ENCODE measurements at places on chromosomes 2 and 18.
A peak's percentile ranks its signal among the peaks of the same experiment; 100 is the strongest.

- DNase-seq = no peak
These were observed 52.1 kb upstream of the ACAA2 start for GRCh38 chr18:49865401-49865800.

GRCh38 chr18:56508370-56509036 lies 129.9 kb downstream of the TXNL1 start:
- no peak for DNase-seq

DNA sequence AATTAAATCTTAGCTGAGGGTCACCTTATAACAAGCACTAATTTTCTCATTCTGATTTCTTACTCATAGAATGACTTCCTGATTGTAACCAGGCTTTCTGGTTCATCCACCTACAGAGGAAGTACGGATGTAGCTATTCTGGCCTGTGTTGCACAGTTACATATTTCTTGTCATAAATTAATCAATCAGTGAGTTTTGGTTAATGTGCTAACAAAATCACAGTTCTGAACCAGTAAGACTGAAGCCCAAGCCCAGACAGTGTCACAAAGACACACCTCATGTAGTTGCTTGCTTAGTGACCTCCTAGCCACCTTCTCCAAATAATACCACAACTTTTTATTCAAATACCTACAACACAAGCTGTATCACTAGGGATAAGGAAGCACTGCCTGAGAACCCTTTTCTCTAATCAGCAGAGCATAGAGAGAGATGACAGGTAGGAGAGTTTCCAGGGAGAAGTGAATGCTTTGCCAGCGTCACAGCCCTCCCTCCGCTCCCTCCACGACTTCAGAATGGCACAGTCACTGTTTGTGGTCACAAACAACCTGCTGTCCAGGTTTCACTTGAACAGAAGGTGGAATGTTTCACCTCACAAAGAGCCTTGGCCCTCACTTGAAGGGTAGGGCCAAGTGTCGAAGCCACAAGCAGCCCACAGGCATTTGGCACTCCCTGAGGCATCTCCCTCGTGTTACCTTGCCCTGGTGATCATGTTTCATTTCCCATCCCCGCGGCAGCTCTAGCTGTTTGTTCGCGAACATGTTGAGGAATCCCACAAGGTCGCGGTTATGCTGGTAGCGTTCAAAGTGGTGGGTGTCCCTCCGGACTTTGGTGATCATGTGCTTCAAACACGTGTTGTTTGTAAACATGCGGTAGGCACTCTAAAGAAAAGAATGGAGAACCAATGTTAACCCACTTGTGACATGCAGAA lies 120.8 kb upstream of the STK17B start:
- no peak for DNase-seq

- DNase-seq = peak; percentile 74
These were observed 24.9 kb downstream of the GLI2 start for GRCh38 chr2:120760446-120761135.

GRCh38 chr2:27689424-27689823 lies 25.7 kb downstream of the SLC4A1AP start:
- DNase-seq = no peak

- no peak for DNase-seq
These were observed 250.8 kb downstream of the LRRTM1 start for GRCh38 chr2:80053522-80054345.

- DNase-seq = no peak
These were observed 6.3 kb downstream of the B3GNT2 start for GRCh38 chr2:62202019-62202722.

DNA sequence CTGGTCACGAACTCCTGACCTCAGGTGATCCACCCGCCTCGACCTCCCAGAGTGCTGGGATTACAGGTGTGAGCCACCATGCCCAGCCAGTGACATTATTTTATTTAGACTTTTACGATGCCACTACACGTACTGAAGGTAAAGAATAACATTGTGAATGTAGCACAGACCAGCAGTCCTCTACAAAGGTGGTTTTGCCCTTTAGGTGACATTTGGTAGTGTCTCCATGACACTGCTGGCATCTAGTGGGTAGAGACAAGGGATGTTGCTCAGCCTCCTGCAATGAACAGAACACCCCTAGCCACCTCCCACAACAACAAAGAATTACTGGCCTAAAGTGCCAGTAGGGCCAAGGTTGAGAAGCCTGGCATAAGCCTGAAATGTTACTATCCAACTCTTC lies 69.5 kb downstream of the MYOM1 start:
- no peak for DNase-seq

DNA sequence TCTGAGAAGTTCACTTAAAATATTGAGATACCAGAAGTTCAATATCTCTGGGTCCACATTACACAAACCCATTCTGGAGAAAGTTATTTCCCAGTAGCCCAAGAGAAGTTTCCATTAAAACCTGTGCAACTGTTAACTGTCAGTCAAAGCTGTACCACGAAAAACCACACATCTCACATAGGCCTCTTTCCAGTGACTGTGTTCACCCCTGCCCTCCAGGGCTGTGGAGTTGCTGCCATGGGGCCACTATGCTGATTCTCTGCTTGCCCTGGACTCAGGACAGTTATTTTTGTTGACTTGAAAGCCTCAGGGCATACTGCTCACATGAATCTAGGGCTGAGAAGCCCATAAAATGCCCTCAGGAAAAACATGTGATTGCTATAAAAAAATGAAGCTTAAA lies 153.8 kb downstream of the PIEZO2 start:
- no peak for DNase-seq

DNA sequence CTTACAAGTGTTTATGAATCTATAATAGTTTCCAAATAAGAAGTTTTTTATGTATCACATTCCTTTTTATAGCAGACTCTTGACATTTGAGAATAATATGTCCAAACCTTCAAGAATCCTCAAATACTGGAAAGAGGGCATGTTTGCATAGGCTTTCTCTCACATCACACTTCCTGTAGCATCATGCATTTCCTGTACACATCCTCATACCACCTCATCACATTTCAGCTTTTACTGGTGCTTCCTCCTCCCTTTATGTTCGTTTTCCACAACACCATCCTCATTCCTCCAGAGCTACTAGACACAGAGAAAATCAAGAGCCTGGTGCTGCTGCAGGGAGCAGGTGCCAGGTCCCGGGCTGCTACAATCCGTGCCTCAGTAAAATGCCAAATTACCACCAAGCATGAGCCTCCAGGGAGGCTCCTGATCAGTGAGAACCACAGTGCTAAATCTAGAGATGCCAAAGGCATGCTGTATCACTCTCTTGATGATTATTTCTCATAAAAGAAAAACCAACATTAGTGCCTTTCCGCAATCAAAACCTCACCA lies 137.7 kb upstream of the CYP1B1 start:
- no peak for DNase-seq

DNA sequence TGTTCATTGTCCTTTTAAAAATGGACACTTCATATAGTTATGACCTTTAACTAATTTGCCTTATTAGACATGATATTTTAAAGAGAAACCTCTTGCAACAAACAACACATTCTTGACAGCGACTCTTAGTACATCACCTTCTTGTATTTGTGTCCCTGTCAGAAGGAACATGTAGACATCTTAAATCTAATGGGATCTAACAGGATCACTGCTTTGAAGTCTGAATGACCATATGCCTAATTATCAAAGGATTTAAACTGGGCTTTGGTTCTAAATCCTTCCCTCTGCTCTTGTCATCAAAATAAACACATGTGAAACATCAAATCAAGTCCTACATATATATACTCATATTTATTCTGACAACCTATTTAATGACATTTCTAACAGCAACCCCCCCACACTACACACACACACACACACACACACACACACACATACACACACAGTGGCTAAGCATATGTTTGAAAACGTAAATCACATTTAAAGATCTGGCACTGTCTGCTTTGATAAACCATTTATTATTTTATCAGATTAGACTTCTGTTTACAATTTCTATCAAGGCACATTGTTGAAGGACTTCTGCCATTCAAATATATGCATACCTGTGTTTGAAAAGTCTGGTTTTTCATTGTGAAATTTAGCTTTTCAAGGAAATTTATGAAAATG lies 4.2 kb downstream of the GALNT13 start:
- no peak for DNase-seq

DNA sequence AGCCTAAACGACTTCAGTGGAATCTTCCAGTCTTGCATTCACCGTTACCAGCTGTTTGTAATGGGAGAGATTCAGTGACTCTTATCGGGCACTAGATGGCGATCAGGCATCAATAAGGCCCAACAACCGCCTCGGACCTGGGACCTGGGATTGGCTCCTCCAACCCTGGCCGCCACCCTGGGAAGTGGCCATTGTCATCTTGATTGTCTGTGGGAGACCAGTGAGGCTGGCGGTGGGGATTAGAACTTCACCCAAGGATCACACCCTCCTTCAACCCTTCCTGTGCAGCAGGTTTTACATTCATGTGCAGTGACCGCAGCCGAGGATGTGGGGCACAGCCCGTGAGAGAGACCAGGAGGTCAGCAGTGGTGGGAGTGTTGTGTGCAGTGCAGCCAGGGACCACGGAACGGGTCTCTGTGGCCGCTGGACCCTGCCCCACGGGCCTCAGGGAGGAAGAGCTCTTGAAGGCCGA lies 85.3 kb downstream of the SPP2 start:
- DNase-seq = peak; percentile 54

DNA sequence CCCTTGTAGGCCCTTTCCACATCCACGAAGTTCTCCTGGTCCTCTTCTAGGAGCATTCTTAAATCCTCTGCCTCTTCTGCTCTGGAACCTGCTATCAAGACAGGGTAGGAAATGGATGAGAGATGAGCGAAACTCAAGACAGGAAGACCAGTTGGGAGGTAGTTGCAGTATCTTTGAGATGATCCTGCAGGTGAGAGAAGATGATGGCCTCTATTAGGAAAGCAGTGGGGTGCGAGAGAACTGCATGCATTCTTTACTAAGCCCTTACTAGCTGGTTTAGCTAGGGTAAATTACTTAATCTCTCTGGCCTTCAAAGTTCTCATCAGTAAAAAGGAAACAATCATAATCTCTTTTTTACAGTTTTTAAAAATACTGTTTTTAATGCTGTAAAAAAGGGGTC lies 47.0 kb downstream of the VSNL1 start:
- no peak for DNase-seq

DNA sequence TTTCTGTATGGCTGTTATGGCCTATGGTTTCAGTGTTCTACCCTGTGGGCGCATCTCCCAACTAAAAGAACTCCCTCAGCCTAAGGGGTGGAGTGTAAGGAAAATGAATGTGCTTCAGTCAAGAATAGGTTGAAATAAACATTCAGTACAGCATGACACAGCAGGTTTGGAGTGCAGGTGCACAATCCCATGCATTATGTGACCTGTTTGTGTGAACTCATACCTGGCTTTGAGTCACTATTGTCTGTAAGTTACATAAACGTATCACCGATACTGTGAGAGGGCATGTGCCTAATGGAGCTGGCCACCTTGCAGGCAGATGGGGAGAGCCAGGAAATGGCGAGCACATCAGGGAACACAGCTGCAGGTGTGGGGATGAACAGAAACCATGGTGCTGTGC lies 216.0 kb downstream of the DSEL start:
- DNase-seq = no peak

GRCh38 chr2:7987992-7988391 lies 693.9 kb upstream of the ID2 start:
- no peak for DNase-seq

DNA sequence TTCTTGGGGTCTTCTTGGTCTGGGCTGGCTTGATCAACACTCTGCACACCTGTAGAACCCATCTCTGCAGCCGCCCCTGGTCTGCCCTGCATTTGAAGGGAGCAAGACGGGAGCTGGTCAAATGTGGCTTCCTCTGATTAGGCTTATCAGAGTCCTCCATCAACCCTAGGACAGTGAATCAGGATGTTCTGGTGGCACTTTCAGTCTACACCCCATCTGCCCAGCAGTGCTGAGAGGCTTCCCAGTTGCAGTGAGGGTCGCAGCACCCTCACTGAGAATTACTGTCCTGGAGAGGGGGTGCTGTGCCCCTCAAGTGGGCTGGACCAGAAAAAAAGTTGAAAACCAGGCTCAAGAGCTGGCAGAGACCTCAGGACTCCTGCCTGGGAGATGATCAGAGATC lies 152.9 kb downstream of the DYSF start:
- no peak for DNase-seq

DNA sequence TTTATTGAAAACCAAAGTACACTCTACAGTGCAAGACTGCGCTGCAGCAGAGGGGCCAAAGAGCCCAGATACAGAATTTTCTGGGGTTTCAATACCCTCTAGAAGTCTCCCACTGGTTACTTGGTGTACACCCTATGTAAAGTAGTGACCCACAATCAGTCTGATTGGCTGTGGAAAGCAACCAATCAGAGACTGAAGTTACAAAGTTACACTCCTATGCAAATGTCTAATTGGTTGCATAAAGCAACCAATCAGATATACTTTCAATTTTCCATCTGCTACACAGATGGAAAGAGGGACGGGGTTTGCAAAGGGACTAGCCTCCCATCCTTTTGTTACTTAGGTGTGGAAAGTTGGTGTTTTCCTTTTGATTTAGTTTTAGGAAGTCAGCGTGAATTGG lies 198.9 kb upstream of the SH3BP4 start:
- no peak for DNase-seq

- DNase-seq = no peak
These were observed 301.7 kb upstream of the FSIP2 start for GRCh38 chr2:185436787-185437372.

DNA sequence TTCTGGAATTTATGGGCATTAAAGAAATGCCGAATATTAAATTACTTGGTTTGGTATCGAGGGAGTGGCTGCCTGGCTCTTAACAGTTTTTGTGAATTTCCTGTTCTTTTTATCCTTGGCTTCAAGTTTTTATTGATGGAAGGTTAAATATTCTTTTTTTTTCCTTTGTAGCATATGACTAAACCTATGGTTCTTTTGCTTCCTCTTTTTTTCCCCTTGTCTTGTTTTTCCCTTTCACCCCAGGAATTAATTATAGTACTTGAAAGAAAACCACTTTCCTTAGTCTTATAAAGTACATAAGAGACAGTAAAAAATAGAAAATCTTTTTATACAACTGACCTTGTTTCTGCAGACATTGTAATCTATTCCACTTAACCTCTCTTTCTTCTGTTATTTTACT lies 42.4 kb downstream of the MGAT5 start:
- DNase-seq = no peak

- peak; percentile 88 for DNase-seq
These were observed at the start of gene PDE11A for GRCh38 chr2:178072383-178073301. Gene PDE11A (minus strand): TSS chr2:178072777. CDS start chr2:178072437, 340 bp downstream.

- peak; percentile 42 for DNase-seq
These were observed 21.1 kb downstream of the HDAC4 start for GRCh38 chr2:239379641-239380170.

DNA sequence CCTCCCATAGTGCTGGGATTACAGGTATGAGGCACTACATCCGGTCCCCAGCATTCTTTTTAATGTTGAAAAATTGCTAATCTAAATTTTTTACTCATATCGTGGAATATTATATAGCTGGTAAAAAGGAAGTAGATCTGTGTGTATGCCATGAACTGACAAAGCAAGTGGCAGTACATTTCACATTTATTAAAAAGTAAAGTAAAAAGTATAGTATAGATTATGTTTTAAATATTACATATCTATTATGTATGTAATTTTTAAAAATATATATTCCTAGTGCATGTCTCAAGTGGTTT lies 25.1 kb downstream of the PLEKHB2 start:
- DNase-seq = no peak

DNA sequence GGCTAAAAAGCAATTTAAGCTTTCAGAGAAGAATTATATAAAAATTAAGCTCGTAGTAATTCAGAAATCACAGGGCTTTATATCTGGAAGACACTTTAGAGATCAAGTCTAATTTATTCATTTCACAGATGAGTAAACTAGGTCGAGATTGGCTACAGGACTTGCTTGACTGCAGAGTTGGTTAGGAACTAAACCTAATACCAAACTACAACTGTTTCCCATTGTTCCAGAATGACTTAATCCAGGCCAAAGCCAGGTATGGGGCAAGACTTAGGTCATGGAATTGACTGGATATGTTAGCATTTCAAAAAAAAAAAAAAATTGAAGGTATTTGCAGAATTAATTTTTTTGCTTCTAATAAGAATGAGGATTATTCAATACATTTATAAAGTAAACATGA lies 146.1 kb downstream of the RIT2 start:
- DNase-seq = no peak
